ENCODE measurements at places on chromosomes 7 and 10.

DNA sequence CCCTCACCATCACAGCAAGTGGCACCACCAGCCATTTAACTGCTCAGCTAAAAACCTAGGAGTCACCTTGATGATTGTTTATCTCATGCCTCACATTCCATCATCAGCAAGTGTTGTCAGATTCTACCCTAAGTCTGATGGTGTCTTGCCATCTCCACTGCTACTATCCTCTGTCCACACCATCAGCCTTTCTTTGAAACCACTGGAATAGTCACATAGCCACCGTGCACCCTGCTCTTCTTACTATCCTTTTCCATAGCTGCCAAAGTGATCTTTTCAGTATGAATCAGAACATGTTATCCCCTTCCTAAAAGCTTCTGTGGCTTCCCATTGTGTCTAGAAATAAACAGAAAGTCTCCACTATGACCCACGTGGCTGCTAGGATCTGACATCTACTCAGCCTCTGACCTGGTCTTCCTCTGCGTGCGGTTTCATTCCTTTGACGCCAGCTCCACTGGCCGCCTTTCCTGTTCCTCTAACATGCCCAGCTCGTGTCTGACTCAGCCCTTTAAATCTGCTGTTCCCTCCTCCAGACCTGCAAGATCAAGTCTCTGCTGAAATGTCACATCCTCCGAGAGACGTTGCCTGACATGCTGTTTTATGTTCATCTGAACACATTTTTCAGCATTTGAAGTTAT, 16.5 kb upstream of the CHN2 start:
- DNase-seq: no peak

DNA sequence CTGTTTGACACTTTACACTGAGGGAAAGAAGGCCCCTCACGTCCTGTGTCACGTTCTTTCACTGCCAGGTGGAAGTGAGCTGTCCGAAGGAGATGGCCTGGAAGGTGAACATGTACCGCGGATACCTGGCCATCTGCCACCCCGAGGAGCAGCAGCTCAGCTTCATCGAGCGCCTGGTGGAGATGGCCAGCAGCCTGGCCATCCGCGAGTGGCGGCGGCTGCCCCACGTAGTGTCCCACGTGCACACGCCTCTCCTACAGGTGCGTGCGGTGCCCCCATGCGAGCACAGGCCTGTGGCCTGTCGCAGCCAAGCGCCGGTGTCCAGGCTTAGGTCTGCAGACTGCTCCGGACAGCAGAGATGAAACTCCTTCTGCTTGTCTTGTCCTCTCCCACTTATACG, 103.4 kb downstream of the TRRAP start:
- DNase-seq: no peak

- DNase-seq: no peak
These were observed 33.0 kb downstream of the RASGEF1A start for GRCh38 chr10:43233601-43234430.

GRCh38 chr10:5764422-5765297, 48.6 kb downstream of the GDI2 start:
- no peak for DNase-seq

GRCh38 chr7:112540839-112541577, 60.2 kb downstream of the LSMEM1 start:
- no peak for DNase-seq

DNA sequence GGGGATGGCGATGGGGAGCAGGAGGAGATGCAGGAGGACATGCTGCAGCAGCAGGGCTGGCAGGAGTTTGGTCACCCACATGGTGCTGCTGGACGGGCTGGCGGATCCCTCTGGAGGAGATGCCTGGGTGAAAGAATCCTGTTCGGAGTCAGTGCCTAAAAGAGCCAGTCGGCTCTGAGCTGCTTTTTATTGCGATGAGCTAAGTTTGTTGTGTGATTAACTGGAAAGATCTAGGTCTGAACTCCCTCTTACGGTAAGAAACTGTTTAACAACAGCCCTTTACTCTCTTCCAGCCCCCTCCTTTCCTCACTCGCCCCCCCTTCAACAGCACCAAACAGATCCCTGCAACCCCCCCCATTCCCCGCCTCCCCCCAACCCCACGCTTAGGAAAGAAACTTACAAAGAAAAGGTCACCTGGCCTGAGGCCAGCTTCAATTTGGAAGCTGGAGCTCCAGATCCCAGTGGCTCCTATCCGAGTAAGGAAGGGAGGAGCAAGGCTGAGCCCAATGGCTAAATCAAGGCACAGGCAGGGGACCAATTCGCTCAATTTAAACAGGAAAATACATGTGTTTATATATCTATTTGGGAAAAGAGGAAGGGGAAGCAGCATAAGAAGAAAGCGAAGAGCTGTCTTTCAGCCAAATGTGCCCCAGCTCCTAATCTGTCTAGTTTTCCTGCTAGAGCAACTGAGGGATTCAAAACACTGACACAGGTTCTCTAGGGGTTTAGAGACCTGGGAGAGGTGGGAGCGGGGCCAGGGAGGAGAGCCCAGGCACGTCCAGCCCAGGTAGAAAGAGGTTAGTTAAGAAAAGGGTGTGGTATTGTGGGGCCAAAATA, at the start of gene HGF:
Gene HGF (minus strand): TSS at position 157 of the 837 bp plus-strand sequence. CDS start 76 bp downstream, at position 81.
- no peak for DNase-seq

DNA sequence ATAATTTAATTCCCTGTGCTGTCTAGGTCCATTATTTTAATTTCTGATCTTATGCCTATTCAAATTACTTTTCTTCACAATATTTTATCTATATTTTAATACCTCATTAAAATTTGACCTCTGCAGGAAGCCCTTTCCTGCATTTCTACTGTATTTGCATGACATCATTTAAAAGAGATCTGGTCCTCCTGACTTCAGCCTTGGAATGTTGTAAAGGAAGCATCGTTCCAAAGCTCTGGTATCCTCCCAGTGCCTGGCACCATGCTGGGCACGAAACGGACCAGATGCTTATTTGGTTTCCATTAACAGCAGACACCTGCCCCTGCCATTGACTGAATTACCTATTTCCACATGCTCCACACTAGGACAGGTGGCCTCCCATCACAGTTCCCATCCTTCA, 247.5 kb downstream of the KLF6 start:
- DNase-seq: no peak

GRCh38 chr7:44754802-44755697, 6.4 kb downstream of the ZMIZ2 start:
- no peak for DNase-seq

GRCh38 chr7:102991540-102992214, 78.9 kb downstream of the LRRC17 start:
- no peak for DNase-seq

GRCh38 chr7:75856536-75856935, 22.3 kb upstream of the RHBDD2 start:
- DNase-seq: no peak

GRCh38 chr10:118362103-118362502, 20.0 kb upstream of the FAM204A start:
- no peak for DNase-seq

DNA sequence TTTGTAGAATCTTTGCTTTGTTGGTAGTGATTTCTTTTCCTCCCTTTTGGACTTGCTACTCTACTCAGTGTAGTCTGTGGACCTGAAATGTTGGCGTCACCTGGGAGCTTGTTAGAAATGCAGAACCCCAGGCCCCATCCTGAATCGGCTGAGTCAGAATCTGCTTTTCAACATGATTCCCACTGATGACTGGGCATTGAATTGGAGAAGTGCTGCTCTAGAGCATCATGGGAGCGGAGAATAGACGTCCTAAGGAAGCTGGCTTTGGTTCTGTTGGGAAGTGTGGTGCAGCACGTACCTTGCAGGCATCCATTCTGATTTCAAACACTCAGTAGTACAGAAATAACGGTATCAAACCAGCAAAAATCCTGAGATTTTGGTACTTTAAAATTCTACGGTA, 54.7 kb downstream of the RBM33 start:
- no peak for DNase-seq

DNA sequence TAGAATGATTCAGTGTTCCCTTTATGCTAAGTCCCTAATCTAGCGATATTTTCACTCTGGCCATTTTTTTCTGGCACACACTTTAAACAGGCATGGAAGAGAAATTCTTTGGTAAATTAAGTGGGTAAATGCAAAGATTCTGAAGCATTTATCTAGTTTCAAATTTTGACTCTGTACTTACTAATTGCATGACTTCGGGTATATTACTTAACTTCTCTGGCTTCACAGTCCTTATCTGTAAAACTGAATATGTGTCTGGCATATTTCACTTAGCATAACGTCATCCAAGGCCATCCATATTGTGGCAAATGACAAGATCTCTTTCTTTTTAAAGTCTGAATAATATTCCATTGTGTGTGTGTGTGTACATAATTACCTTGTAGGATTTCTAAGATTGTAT, 114.5 kb downstream of the MBL2 start:
- DNase-seq: no peak

DNA sequence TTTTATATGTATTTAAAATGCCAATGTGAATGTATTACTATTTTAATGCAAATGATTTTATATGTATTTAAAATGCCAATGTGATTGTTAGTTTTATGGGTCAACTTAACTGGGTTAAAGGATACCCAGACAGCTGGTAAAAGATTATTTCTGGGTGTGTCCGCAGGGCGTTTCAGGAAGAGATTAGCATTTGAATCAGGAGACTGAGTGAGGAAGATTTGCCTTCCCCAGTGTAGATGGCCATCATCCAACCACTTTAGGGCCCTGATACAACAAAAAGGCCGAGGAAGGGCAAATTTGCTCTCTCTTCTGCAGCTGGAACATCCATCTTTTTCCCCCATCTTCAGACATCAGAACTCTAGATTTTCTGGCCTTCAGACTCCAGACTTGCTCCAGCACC, 116.2 kb downstream of the BAMBI start:
- DNase-seq: no peak

GRCh38 chr7:25786936-25787335, 365.1 kb upstream of the NFE2L3 start:
- DNase-seq: no peak

GRCh38 chr7:18315241-18315640, 180.3 kb upstream of the HDAC9 start:
- DNase-seq: no peak

GRCh38 chr7:17709599-17709998, 230.7 kb downstream of the SNX13 start:
- no peak for DNase-seq

DNA sequence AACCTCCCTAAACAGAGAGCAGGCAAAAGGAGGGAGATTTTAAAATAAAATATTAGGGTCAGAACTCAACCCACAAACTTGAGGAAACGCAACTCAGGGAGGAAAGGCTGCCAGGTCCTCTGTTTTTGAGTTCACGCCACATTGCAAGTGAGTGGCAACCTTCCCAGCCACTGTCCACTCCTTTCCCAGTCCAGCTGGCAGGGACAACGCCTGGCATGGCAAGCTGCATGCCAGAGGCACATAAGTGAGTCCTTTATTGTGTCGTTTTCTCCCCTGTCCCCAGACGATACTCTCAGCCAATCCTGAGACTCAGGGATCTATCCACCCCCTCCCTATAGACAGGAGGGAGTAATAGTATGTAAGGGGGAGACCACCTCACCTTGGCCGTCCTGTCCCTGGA, 22.4 kb downstream of the FBXW4 start:
- no peak for DNase-seq

DNA sequence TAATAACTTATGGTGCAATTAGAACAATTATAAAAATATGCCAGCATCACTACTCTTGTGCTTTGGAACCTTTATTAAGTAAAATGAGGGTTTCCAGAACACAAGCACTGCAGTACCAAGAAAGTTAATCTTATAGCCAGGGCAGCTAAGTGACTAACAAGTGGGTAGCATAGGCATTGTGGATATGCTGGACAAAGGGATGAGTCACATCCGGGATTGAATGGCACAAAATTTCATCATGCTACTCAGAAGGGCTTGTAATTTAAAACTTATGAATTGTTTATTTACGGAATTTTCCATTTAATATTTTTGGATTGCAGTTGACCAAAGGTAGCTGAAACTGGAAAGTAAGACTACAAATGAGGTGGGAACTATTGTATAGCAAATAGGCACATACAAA, 250.6 kb downstream of the C7orf25 start:
- DNase-seq: no peak

- no peak for DNase-seq
These were observed 9.5 kb downstream of the CALML3 start for GRCh38 chr10:5534051-5534821.

- no peak for DNase-seq
These were observed 101.6 kb downstream of the SORBS1 start for GRCh38 chr10:95459446-95460045.

GRCh38 chr10:10579709-10580108, 438.0 kb upstream of the CELF2 start:
- no peak for DNase-seq

- DNase-seq: no peak
These were observed 152.2 kb downstream of the CRPPA start for GRCh38 chr7:16268821-16269768.

DNA sequence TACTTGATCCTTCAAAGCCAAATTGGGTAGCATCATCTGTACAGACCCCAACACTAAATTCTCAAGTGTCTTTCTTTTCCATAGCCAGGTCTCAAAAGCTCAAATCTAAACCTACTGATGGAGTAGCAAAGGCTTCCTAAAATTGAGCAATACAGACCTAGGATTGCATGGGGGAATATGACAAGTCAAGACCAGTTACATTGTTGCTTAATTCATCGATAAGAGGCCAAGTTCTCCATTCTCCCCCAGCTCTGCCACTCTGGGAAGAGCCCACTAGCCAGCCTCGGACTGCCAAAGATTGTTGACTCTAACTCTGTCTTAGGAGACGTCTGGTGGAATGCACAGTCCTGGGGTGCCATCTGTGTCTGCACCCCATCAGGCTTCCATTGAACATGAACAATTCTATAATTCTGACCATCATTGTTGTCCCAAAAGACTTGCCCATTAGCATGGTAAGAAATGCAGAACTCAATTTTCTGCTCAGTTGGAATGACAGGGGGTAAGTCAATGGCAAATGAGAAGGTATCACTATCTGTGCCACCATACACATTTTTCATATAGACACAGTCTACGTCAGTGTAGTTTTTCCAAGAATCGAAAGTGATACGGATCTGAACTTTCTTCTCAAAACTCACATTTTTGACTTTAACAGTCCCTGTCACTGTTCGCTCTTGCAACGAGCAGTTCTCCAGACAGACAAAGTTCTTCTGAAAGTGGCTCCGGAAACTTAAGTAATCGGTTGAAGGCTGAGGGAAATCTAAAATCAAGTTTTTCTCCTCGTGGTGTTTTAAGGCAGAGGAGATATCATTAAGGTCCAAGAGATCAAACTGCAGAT, 2.9 kb downstream of the PPP1R3C start:
- DNase-seq: no peak

DNA sequence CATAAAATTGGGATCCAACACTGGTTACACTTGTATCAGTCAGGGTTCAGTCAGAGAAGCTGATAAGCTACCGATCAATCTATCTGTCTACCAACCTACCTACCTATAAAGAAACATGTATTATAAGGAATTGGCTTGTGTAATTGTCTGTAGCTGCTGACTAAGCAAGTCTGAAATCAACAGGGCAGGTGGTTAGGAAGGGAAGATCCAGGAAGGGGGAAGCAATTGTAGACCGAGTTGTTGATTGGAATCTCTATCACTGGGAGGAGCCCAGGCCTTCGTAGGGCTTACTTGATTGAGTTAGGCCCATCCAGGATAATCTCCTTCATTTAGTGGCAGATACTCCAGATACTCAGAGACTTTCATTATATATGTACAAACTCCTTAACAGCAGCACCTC, 271.5 kb upstream of the TEX47 start:
- DNase-seq: no peak

Measured in stimulated activated CD8-positive, alpha-beta memory T cell treated with anti-CD3 and anti-CD28 coated beads, Interleukin-4, amount 100 ng/mL, for 1 hour (primary cell).